A549 treated with Hydrocortisone at 1 μM for 4 hours (cell line): ENCODE measurements at places on chromosomes 1 and 21. TPM values are rescaled to one million over a fixed set of nuclear protein-coding genes. Genes with fewer than 3 reads are reported as not detected.

STIL gene
- total RNA-seq = 9.0 to 11.3 TPM (median 9.6 TPM) in 5 replicates

CRYBG2 gene
- 1.2 to 2.2 TPM (median 1.5 TPM) in 5 replicates for total RNA-seq

LCE1A gene
- not detected in 5 replicates for total RNA-seq

CCDC190 gene
- total RNA-seq = not detected in 5 replicates

KCNN3 gene
- total RNA-seq = 0.01 to 0.03 TPM (median 0.02 TPM) in 4 of 5 replicates, not detected in the other

PGLYRP4 gene
- total RNA-seq = not detected in 5 replicates

DNAJB4 gene
- 30.8 to 60.6 TPM (median 45.8 TPM) in 5 replicates for total RNA-seq

PLA2G2C gene
- not detected in 5 replicates for total RNA-seq

SLAMF1 gene
- total RNA-seq = not detected in 5 replicates

LCE2B gene
- not detected in 5 replicates for total RNA-seq

TLR5 gene
- 0.11 to 0.18 TPM (median 0.17 TPM) in 5 replicates for total RNA-seq

TNNT2 gene
- total RNA-seq = 0.24 to 0.38 TPM (median 0.36 TPM) in 3 of 5 replicates, not detected in the others

S100A7 gene
- total RNA-seq = not detected in 5 replicates

LCA5L gene
- total RNA-seq = 1.3 to 1.8 TPM (median 1.6 TPM) in 5 replicates

CRP gene
- total RNA-seq = not detected in 5 replicates

LCE3D gene
- total RNA-seq = 2.6 to 3.6 TPM (median 3.1 TPM) in 5 replicates

MX2 gene
- 0.06 to 0.22 TPM (median 0.13 TPM) in 3 of 5 replicates, not detected in the others for total RNA-seq

QSOX1 gene
- total RNA-seq = 66.9 to 78.2 TPM (median 74.5 TPM) in 5 replicates

UBXN10 gene
- total RNA-seq = not detected in 5 replicates

OR2G2 gene
- total RNA-seq = not detected in 5 replicates

OR2AK2 gene
- not detected in 5 replicates for total RNA-seq

CLCNKB gene
- 0.07 to 0.08 TPM in 2 of 5 replicates, not detected in the others for total RNA-seq

LRIF1 gene
- 15.3 to 24.9 TPM (median 16.5 TPM) in 5 replicates for total RNA-seq

KIF14 gene
- 6.5 to 12.2 TPM (median 9.9 TPM) in 5 replicates for total RNA-seq

DNASE2B gene
- total RNA-seq = not detected in 5 replicates

HPDL gene
- 2.4 to 3.9 TPM (median 3.6 TPM) in 5 replicates for total RNA-seq

IFI44L gene
- total RNA-seq = 0.08 to 0.28 TPM in 2 of 5 replicates, not detected in the others

AMY1B gene
- total RNA-seq = not detected in 5 replicates

BOLA1 gene
- total RNA-seq = 17.9 to 24.2 TPM (median 22.7 TPM) in 5 replicates

RNU1-2 gene
- 6.1 to 30.4 TPM (median 9.0 TPM) in 3 of 5 replicates, not detected in the others for total RNA-seq

OR2T10 gene
- total RNA-seq = not detected in 5 replicates

KRTAP21-3 gene
- not detected in 5 replicates for total RNA-seq
